ENCODE measurements at places on chromosomes 12 and 14. TPM values are rescaled to one million over a fixed set of nuclear protein-coding genes. Genes with fewer than 3 reads are reported as not detected.

USP44 gene
- 2.2 TPM for total RNA-seq

DMAC2L gene
- 12.0 TPM for total RNA-seq

ARMH4 gene
- total RNA-seq = not detected

RNASE7 gene
- not detected for total RNA-seq

DEGS2 gene
- total RNA-seq = not detected

PTPRR gene
- not detected for total RNA-seq

All from T-helper 17 cell (primary cell).